ENCODE measurements at places on chromosomes 3 and 15.

GRCh38 chr3:33047842-33048834, 48.8 kb downstream of the GLB1 start:
- DNase-seq: no peak

DNA sequence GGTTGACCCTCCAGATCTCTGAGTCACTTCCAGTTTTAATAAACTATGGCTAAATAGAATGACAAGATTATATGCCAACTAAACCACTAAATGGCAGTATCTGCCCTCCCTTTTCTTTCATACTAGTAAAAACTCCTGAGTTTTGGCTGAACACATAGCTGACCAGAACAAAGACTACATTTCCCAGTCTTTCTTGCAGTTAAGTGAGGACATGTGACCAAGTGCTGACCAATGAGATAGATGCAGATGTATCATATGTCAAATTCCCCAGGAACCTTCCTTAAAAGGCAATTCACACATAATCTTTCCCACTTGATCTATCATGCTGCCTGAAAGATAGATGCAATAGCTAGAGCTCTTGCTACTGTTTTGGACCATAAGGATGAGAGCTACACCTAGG, 191.3 kb downstream of the SHOX2 start:
- no peak for DNase-seq

DNA sequence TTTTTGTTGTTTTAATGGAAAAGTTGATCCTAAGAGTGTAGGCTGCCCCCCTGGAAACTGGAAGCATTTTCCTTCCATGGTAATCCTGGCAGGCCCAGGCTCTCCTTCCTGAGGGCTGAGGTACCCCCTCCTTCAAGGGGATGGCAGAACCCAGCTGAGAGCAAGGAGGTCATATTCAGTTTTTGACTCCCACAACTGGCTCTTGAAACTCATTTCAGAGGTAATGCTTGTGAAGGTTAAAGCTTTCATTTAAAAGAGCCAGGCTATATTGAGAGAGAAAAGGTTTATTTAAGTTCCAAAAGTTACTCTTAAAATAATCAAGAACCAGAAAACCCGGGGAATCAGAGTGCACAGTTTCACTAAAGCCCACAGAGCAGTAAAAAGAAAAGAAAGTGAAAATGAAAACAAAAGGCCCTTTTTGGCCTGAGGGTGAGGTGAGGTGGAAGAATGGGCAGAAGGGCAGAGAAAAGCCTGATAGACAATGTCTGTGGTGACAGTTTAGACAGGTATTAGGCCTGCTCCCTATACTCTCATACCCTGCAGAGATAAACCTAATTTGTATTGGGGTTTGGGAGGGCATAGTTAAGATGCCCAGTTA, 47.0 kb upstream of the RBP1 start:
- no peak for DNase-seq

DNA sequence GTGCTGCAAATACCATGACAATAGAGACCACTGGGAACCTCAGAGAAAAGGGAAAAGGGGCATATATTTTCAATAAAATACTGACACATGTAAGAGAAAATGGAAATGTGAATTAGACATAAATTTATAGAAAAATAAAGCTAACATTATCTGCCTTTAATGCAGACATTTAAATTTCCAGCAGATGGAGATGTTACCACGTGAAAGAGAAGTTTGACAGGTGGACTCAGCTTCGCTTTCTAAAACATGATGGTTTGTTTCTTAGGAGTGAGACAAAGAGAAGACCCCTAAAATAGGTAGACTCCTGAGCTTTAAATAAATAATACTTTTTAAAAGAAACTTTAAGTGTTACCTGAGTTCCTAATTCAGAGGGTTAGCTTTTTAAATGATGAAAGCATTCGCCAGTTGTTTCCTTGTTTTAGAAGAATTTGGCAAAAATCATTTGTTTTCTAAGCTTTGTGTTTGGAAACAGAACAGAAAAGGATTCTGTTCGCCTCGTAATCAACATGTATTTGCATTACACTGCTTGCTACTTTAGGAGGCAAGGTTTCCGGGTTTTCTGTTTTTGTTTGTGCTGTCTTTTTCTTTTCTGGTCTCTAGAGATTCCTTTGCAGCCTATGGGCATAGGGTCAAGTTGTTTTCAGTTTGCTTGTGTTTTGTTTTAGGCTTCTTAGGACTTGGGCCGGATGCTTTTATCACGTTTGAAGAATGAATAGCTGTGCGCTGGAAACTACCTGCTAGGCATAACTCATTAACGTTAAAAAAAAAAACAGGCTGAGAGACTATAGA, 271.4 kb downstream of the THSD4 start:
- no peak for DNase-seq

- peak; percentile 98 for DNase-seq
Observed at GRCh38 chr3:16484216-16484615, 29.3 kb downstream of the RFTN1 start.

GRCh38 chr15:36769098-36769497, 189.7 kb downstream of the CDIN1 start:
- no peak for DNase-seq

- DNase-seq: peak; percentile 79
Observed at GRCh38 chr3:158702815-158703481, 29.3 kb downstream of the RARRES1 start.

GRCh38 chr3:32384938-32385337, 6.7 kb upstream of the CMTM7 start:
- no peak for DNase-seq

- peak; percentile 26 for DNase-seq
Observed at GRCh38 chr15:88243895-88244787, 12.4 kb downstream of the NTRK3 start.

GRCh38 chr15:93759629-93760028, 471.7 kb upstream of the MCTP2 start:
- DNase-seq: no peak

- DNase-seq: no peak
Observed at GRCh38 chr3:9179826-9180763, 69.4 kb downstream of the SRGAP3 start.

- no peak for DNase-seq
Observed at GRCh38 chr15:69610277-69610676, 157.7 kb downstream of the RPLP1 start.

DNA sequence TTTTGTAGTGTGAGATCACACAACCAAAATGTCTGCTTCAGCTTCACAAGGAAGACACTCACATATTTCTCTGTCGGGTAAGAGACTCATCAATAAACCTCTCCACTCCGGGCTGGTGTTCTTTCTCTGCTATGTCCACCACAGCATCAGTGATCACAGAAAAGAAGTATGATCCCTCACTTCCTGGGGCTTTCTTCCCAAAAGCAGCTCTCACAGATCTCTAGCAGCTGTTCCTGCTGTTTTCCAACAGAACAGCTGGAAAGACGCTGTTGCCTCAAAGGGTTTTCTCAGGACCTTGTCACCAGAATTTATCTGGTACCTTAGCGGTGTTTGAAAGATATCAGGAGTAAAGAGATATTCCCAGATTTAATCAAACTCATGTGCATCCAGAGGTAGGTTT, 46.4 kb downstream of the GATM start:
- no peak for DNase-seq

DNA sequence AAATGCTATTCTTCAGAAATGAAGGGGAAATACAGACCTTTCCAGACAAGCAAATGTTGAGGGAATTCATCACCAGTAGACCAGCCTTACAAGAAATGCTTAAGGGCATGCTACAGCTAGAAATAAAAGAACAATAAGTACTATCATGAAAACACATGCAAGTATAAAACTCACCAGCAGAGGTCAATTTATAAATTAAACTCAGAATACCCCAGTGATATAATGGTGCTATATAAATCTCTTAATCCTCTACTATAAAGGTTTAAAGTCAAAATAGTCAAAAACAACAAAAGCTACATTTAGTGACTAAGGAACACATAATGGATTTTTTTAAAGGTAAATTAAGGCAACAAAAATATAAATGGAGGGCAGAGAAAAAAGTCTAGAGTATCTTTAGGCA, 142.5 kb downstream of the CPNE4 start:
- DNase-seq: no peak

- DNase-seq: no peak
Observed at GRCh38 chr3:126105691-126106187, 21.8 kb upstream of the SLC41A3 start.

DNA sequence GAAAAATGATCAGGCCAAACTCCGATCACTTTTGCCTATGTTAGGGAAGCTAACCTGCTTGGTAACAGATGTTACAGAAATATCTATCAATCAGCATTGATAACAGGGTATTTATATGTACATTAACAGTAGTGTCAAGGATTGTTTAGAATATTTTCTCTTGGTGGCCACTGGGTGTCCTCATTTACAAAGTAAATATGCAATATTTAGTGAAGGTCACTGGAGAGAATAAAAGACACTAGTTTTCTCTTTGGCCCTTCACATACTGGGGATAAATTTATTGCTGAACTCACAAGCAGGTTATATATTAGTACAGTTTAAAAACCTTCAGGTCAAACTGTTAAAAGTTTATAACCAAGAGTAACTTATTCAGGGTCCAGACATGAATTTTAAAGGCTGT, 69.0 kb downstream of the TIGIT start:
- DNase-seq: no peak

GRCh38 chr15:101323793-101324523, 28.9 kb upstream of the SNRPA1 start:
- no peak for DNase-seq

- no peak for DNase-seq
Observed at GRCh38 chr3:15438983-15439382, 11.6 kb downstream of the EAF1 start.

GRCh38 chr3:65558826-65559225, 479.9 kb downstream of the MAGI1 start:
- DNase-seq: no peak

GRCh38 chr15:71651750-71652186, 158.6 kb upstream of the NR2E3 start:
- peak; percentile 56 for DNase-seq

GRCh38 chr3:16401273-16401672, 112.2 kb downstream of the RFTN1 start:
- DNase-seq: no peak

DNA sequence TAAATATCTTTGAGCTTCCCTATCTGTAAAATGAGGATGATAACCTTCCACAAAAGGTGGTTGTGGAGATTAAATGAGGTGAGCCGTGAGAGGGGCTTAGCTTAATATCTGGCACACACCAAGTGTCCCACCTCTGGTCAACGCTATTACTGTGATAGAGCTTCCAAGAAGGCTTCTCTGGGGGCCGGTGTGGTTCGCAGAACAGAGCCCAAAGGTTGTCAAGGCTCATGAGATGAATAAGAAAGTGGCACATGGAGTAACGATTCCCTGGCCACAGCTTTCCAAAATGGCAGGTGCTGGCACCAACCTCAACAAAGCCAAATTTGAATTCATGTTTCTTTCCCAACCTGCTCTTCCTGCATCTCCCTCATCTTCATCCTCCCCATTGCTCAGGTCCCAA, 10.4 kb downstream of the KY start:
- no peak for DNase-seq

DNA sequence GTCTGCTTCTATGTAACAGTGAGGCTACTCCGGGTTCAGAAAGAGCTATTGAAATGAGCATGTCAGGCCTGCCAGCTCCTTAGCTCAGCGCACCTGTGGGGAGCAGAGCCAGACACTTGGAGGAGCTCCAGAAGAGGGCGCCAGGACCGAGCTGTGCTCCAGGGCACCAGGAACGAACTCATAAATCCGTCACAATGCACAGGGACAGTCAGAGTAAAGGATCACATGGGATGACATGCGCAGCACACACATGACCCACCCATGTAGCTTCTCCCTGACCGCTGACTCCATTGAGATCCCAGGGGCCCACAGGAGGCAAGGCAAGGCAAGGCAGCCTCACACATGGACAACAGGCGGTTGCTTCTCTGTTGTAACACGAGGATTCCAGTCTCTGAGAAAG, 26.0 kb upstream of the GNB5 start:
- no peak for DNase-seq

GRCh38 chr15:34341381-34342212, 1.3 kb downstream of the NOP10 start:
- DNase-seq: no peak

GRCh38 chr3:72204452-72204851, 419.5 kb upstream of the PROK2 start:
- DNase-seq: no peak

DNA sequence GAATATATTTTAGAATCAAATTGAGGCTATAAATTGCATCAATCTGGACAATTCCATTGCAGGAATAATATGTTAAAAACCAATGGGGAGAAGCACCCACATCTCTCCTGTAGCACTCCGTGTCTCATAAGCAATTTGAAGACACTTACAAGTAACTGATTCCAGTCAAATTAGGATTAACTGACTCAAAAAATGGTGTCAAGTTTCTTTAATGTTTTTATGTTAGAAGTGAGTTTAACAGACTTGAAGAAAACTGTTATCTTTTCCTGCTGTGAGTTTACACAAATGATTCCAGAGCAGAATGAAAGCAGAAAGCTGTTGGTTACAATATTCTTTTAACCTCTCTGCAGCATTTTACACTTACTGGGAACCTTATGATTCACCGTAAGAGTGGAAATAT, 23.2 kb downstream of the RLBP1 start:
- DNase-seq: no peak

DNA sequence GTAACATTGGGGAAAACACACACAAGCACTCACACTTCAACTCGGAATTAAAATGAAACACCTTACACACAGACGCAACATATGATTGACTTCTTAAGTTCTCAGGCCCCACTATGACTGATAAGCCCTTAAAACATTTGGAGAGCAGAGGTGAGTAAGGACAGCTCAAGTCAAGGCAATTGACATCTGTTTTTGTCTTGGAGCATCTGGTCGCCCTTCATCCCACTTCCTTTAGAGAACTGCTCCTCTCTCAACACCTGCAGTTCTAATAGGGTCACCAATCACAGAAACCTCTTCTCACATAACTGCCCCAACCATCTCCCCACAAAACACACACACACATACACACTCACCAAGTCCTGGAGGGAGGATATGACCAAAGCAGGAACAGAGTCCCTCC, 43.4 kb downstream of the ERC2 start:
- DNase-seq: no peak

- DNase-seq: no peak
Observed at GRCh38 chr3:67067251-67067650, 69.1 kb downstream of the KBTBD8 start.

DNA sequence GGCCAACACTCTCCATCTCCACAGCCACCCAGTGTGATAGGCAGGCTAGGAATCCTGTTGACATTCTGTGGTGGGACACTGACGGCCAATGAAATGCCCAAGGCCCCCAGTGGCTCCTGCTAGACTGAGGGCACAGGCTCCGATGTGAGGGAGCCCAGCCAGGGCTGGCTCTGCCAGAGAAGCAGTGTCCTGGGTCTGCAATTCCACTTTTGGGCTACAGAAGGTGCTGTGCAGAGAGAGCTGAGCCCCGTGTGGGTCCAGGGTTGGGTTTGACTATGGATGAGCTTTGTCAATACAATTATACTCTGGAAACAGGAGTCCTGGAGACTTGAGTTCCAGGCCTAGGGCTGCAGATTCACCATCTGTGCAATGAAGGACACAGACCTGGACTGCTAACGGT, 55.7 kb upstream of the TMEM115 start:
- no peak for DNase-seq

Data from NCI-H226 (cell line).